ENCODE measurements at places on chromosomes 6 and 20. TPM values are rescaled to one million over a fixed set of nuclear protein-coding genes. Genes with fewer than 3 reads are reported as not detected.

Gene RNF217
- total RNA-seq: 1.2 TPM

Gene TAGAP
- total RNA-seq: 132 TPM

Gene RAET1L
- total RNA-seq: not detected

Gene SLC17A5
- 3.5 TPM for total RNA-seq

Gene OR2J3
- total RNA-seq: not detected

Gene SERPINB6
- total RNA-seq: 15.3 TPM

Gene OR12D3
- not detected for total RNA-seq

Gene HLA-DOA
- 2.0 TPM for total RNA-seq

Gene SUMO4
- 3.0 TPM for total RNA-seq

Gene TBXT
- total RNA-seq: not detected

Gene KIF25
- total RNA-seq: not detected

Gene AVP
- total RNA-seq: not detected

Gene TTK
- total RNA-seq: 7.6 TPM

Gene PTCHD4
- total RNA-seq: not detected

Gene CTAGE9
- total RNA-seq: not detected

Gene APOM
- 1.8 TPM for total RNA-seq

Gene DBNDD2
- total RNA-seq: 9.7 TPM

Gene LY6G6C
- total RNA-seq: not detected

Gene DNAAF9
- total RNA-seq: 0.78 TPM

Gene SPATA25
- 0.73 TPM for total RNA-seq

Gene SULF2
- 0.79 TPM for total RNA-seq

Gene SLC22A1
- total RNA-seq: 1.7 TPM

Gene NFKBIL1
- 9.3 TPM for total RNA-seq

Gene HLA-DRA
- 18.4 TPM for total RNA-seq

Gene MCM9
- 17.8 TPM for total RNA-seq

Gene GRIK2
- total RNA-seq: not detected

Gene MSH5
- total RNA-seq: 30.9 TPM

Gene RHAG
- total RNA-seq: not detected

Gene SCGN
- total RNA-seq: not detected

Gene ENPP1
- 0.32 TPM for total RNA-seq

Gene HLA-C
- total RNA-seq: 1,001 TPM

Gene TPD52L1
- total RNA-seq: 0.79 TPM

Gene SEL1L2
- not detected for total RNA-seq
